ENCODE measurements at places on chromosomes 2 and 18.

- DNase-seq, result no peak
Measured at GRCh38 chr2:73837847-73838585, 9.3 kb downstream of the STAMBP start.

- no peak for DNase-seq
Measured at GRCh38 chr2:235690809-235691450, 197.1 kb downstream of the AGAP1 start.

- DNase-seq, result peak; percentile 41
Measured at GRCh38 chr2:96267159-96267971, 1.3 kb downstream of the CIAO1 start.

DNA sequence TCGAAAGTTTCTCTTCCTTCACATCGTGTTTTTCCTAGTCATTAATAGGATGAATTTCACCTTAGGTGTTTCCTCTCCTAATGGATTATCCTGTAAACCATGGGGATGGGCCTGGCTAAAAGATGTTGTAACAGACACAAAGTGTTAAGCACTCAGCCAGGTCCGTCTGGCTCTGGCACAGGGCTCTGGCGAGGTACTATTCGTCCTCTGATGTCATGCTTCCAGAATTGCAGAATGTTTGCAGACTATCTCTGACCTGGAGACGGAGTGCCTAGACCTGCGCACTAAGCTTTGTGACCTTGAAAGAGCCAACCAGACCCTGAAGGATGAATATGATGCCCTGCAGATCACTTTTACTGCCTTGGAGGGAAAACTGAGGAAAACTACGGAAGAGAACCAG, 13.2 kb downstream of the ATG16L1 start:
- no peak for DNase-seq

DNA sequence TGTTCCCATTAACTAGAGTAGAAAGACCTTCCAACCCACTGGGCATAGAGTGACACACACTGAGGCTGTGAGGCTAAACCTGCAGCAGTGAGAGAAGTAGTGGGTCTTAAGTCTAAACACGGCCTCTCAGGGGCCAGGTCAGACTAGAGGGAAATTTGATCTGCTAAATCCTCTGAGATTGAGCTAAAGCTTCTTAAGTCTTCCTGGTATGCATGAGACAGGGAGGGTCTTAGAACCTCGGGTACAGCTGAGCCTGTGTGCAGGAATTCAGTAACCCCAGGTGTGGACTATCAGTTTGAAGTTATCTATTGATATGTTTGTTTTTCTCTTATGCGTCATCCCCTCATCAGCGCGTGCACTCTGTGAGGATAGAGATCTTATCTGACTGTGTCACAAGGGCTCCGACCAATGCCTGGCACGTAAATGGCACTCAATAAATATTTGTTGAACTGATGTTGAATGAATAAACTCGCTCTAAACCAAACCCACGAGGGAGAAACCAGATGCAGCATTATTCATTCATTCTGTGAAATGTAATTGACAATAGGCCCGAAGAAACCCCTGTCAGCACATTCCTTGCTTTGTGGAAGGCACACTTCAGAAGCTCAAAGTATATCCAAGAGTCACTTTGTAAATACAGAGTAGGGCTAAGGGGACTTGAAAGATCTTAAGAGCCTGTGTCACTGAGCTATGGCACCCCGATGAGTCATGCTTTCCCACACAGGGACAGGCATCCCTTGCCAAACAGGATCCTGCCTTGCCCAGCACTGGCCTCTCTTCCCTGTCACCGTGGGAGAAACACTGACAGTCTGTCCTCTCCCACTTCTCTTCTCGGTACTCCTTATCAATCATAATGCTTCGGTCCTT, 21.7 kb upstream of the RAB10 start:
- DNase-seq, result peak; percentile 94
